ENCODE measurements at places on chromosomes 4 and X.

- DNase-seq = peak; percentile 15
Measured at GRCh38 chrX:20144491-20144890, 2.9 kb upstream of the EIF1AX start.

- DNase-seq = no peak
Measured at GRCh38 chr4:7293703-7294102, 101.4 kb downstream of the SORCS2 start.

DNA sequence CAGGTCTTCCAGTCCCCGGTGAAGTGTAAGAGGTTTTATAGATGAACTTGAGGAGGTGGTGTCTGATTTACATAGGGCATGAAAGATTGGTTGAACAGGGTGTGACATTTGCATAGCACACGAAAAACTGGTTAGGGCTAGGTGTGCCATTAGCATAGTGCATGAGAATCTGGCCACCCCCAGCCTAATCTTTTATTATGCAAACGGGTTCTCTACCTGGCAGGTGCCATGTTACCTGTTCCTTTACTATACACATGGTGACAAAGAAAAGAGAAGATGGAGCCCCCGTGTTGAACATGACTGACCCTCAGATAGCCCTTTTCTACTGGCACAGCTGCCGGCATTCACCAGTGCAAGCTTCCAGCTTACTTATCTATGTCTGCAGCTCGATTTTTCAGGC lies 71.0 kb downstream of the UCHL1 start:
- no peak for DNase-seq

DNA sequence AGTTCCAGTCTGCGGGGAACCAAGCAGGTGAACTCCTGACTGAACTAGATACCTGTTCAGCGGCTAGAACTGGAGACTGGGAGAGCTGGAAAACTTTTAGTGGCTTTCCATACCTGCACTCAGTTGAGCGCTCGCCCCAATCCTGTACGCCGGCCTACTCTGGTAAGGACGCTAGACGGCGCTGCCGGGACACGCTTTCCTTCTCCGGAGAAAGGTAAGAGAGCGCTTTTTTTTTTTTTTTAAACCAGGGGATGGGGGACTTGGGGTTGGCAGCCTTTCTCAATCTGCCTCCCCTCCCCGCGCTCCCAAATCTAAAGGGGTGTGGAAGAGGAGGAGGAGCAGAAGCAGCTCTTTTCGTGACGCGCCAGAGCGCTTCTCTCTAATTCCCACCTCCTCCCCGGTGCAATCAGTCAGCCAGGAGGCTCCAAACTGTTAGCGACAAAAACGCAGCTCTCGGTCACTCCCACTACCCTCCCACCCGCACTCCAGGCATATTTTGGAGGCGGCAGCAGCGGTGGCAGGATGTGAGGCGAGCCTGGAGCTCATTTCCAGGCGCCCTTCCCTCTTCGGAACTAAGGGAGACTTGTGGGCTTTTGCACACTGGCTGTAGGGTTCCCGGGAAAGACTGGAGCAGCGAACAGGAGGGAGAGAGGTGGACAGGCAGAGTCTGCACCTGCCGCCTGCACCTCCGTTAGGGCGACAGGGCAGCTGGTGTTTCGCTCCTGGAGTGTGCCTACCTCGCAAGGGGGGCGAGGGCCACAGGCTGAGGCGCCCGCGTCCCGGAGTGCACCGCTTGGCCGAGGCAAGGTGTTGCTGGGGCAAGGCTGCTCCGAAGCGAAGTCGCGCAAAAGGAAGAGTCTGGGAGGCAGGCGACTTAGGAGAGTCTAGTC lies at the start of gene IL1RAPL2:
Gene IL1RAPL2, plus strand, starts transcription at position 409 of the 890 bp plus-strand sequence.
- no peak for DNase-seq

GRCh38 chrX:26783512-26784225 lies 567.7 kb downstream of the MAGEB5 start:
- DNase-seq = no peak

GRCh38 chrX:9703406-9703805 lies 62.2 kb downstream of the GPR143 start:
- DNase-seq = no peak

GRCh38 chr4:90060039-90060438 lies 67.2 kb upstream of the CCSER1 start:
- no peak for DNase-seq

- no peak for DNase-seq
Measured at GRCh38 chrX:2793752-2794151, 35.0 kb upstream of the GYG2 start.

GRCh38 chr4:62644372-62644771 lies 1444.2 kb downstream of the ADGRL3 start:
- DNase-seq = no peak

- no peak for DNase-seq
Measured at GRCh38 chr4:26104056-26104685, 190.2 kb downstream of the SMIM20 start.

DNA sequence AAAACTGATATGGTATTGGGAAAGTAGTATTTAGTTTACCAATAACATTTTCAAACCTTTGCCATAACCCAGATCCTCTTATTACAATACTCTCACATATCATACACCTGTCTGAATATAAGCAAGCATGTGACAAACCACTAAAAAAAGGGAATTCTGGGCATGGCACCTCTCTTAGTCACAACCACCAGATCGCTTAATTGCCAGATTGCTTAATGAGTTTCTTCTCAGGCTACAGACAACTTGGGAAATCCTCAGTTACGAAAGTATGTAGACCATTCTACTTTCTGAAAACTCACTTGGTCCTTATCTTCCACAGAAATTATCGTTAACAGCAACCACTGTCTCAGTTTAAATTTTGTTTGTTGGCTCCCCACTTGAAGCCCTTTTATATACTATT lies 2.1 kb downstream of the NAF1 start:
- DNase-seq = no peak

GRCh38 chr4:159252491-159252890 lies 149.6 kb downstream of the RAPGEF2 start:
- DNase-seq = no peak

DNA sequence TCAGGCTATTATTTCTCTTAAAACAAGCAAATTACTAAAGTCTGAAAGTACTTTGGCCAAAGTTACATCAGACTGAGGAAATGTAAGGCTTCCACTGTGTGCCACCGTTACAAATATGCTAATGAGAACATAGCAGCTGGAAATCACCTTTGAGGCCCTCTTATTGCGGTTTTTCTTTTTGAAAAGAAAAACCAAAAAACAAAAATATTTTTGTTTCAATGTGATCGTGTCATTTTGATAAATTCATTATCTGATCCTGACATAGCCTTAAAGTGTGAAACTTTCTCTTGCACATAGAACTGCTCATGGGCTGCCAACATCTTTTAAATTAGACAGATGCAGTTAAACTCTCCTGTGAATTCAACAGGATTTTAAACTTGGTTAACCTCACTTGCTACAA lies 2.8 kb upstream of the TIFA start:
- DNase-seq = no peak

GRCh38 chrX:38117485-38117884 lies 103.2 kb downstream of the SRPX start:
- DNase-seq = no peak

- no peak for DNase-seq
Measured at GRCh38 chrX:107429090-107429489, 20.4 kb upstream of the FRMPD3 start.

GRCh38 chrX:66918511-66918910 lies 279.6 kb upstream of the EDA2R start:
- no peak for DNase-seq

- DNase-seq = peak; percentile 97
Measured at GRCh38 chr4:10106421-10107039, 10.1 kb downstream of the WDR1 start.

DNA sequence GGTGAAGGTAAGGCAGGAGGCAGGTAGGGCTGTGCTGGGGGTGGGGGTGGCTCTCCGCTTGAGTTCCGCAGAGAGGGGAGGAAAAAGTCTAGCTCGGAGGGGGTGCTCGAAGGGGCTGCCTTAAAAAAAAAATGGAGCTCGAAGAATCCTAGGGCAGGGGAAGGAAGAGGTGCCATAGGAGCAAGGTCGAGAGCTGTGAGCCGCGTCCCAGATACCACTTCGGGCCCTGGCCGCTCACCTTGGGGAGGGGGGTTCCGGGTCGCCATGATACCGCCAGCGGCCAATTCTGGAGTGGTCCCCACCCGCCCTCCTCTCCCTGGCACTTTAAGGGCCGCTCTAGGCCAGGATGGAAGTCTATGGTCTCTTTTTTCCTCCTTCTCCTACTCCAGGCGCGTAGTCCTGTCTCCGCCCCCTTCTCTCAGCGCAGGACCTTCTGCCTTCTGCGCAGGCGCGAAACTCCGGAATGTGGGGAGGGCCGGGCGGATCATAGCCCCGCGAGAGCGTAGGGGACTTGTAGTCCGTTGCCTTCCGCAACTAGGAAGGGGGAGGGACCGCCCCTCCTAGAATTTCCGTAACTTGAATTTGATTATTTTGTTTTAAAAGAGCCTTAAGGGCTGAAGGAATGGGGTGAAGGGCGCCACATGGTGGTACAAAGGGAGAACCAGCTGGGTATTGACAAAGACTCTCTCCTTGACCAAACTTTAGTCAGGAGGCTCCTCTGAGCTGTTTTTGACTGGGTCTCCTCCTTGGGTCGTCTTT lies at the start of gene FUNDC1:
Gene FUNDC1, minus strand, starts transcription at position 293 of the 759 bp plus-strand sequence. Its CDS starts 27 bp downstream, at position 266.
- DNase-seq = peak; percentile 95

DNA sequence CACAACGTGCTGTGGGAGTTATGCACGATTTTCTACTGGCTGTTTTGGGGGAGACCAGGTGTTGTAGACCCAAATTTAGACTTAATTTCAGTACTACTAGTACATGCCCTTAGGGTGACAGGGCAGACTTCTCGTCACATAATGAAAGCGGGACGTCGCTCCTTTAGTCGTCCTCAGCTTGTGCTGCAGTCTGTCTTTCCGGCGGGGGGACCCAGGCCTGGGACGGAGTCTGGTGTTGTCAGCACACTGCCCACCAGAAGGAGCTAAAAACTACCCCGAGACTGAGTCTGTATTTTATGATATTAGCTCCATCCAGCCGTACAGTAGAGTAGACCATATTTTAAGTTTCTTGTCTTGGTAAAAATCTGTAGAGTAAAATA lies 35.5 kb downstream of the NOP14 start:
- no peak for DNase-seq

DNA sequence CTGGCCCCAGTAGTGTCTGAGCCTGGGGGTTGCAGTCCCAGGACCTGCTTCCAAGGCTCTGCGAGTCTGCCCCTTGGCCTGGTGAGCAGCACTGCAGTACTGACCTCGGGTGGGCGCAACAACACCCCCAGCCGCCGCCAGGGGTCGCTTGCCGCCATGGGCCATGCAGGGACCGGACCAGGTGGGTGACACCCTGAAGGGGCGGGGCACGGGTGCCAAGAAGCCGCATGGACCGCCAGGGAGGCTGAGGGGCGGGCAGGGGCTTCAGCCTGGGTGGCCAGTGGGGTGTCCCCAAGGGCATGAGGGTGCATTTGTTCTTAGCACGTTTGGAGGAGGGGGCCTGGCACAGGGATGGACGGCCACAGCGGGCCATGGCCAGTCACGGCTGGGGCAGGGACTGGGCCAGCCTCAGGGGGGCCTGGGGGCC lies 25.0 kb downstream of the TACC3 start:
- peak; percentile 82 for DNase-seq

GRCh38 chr4:41559940-41560516 lies 22.1 kb downstream of the LIMCH1 start:
- no peak for DNase-seq
